ENCODE measurements at places on chromosomes 6 and 20.
A peak's percentile ranks its signal among the peaks of the same experiment; 100 is the strongest.

- DNase-seq, result no peak
Measured at GRCh38 chr6:13217206-13217905, 111.0 kb downstream of the TBC1D7 start.

DNA sequence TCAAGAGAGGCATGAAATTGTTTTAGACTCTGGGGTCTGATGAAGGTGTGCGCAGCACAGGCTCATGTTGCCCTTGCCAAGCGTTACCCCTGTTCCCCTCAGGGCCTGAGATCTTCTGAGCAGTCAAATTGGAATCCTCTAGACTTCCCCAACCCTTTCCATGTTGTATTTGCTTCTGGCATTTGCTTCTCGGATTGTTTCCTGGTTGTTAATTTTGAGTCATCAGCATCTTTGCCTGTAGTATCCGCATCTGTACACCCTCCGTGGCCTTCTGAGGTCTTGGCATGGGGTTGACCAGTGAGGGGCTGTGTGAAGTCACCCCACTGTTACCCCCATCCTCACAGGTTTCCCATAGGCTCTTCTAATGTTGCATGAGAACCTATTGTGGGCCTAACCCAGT is 40.9 kb downstream of the SLC24A3 start:
- no peak for DNase-seq

DNA sequence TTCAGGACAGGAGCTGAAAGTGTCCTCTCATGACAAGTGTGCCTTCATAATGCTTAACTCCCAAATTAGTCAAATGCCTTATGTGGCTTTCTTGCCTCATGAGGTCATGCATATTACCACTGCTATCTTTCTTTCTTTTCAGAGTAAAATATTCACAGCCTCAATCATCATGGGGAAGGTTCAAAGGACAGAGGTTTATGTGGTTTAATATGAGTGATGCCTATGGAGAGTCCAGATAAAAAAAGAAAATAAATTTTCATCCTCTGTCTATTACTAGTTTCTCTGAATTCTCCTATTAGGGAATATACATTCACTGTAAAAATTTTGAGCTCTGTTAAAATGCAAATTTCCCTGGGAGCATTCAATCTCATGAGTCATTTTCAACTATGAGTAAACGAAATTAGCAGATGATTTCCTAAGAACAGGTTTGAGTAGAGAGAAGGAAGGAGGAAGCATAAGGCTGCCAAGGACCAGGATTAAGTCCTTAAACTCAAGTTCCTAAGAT is 396.9 kb upstream of the ADGRB3 start:
- no peak for DNase-seq

- DNase-seq, result no peak
Measured at GRCh38 chr20:63023936-63024571, 17.3 kb upstream of the BHLHE23 start.

DNA sequence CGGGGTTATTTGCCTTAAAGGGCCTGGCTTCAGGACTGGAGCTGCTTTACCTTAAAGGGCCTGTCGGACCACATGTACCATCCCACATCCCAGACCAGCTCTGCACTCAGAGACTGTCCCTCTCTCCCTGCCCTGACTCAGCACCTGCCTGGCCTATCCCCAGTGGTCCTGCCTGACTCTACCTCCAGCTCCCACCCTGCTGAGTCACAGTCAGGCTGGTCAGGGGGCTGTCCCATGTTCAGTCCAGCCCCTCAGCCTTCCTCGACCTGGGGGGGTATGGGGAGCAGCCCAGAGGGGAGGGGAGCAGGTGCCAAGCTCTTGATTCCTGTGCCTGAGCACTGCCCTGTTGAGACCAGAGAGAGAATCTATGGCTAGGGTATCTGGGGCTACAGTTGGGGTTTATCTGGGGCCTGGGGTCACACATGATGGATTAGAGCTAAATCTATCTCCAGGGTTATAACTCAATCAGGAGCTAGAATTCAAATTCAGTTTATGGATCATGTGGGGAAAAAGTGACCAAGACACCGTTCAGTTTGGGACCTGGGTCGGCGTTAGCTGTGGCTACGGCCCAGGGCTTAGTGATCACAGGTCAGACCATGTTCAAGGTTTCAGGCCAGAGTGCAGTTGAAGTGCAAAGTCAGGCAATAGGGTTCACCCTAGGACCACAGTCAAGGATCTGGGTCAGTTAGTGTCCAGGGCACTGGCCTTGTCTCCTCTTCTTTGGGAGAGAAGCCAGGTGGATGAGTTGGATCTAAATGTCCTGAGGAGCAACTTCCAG is 9.4 kb upstream of the TRIB3 start:
- no peak for DNase-seq

DNA sequence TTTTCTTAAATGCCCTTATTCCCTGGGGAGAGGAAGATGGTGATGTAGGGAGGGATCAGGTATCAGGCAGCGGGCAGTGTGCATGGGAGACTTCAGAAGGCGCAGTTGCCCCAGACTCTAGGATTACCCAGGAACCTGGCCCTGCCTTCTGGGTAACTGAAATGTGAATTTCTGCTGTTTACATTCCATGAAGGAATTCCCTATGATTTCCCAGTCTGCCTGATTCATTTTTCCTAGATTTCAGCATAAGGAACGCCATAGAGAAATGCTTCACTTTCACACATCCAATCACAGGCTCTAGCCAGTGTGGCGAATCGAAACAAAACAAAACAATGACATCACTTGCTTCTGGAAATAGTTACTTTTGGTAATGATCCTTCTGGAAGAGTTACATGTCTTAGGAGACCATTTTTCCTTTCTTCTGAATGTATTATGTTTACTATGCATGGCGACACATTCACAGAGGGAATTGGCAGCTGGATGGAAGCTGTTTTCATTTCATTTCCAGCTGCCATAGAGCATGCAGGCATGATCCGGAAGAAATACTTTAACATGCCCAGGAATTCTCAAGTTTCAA is 33.3 kb downstream of the LRP11 start:
- peak; percentile 43 for DNase-seq

DNA sequence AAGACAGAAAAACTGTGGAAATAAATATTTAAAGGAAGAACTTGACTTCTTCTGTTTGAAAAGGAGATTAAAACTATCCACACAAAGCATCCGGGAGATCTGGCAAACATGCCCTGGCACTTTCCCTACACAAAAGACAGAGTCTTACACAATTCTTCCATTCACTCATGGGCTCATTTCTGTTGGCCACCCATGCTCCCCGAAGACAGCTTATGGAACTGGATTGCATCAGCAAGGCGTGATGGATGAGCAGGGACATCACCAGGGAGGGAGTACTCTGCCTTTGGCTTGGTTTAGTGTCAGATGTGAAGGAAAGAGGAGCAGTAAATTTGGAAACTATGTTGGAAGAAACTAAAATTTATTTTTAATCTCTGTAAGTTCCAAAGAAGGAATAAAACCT is 379.3 kb downstream of the CD109 start:
- no peak for DNase-seq

DNA sequence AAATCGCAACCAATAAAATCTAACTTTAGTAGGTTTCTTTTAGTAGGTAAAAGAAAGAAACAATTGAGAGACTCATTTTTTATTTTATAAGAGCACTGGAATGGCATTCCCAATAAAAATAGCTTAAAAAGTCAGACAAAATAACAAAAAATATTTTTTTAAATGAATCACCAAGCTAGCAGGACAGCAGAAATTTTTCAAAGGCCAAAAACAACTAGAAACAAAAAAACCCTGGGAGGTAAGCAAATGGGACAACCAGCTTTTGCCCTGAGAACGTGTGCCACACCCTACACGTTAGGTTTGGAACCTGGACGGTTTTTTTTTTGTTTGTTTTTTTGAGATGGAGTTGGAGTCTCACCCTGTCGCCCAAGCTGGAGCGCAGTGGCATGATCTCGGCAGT is 19.6 kb downstream of the GPLD1 start:
- no peak for DNase-seq

DNA sequence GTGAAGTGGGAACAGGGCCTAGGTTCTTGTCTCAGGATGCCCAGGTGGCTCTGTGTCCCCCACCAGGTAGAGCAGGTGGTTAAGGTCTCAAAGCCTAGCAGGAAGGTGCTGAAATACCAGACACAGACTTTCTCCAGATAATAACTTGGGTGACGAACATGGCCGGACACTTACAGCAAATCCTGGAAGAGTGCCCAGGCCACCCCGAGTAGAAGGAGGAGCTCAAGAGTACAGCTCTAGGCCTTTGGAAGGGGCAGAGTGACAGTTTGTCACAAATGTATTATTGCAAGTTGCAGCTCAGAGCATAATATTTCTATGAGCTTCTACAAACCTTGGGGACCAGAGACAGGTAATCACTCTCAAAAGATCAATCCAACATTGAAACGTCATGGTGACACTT is 251.6 kb upstream of the SOX4 start:
- no peak for DNase-seq

GRCh38 chr20:5526516-5526915 is 209.8 kb upstream of the PROKR2 start:
- DNase-seq, result no peak

DNA sequence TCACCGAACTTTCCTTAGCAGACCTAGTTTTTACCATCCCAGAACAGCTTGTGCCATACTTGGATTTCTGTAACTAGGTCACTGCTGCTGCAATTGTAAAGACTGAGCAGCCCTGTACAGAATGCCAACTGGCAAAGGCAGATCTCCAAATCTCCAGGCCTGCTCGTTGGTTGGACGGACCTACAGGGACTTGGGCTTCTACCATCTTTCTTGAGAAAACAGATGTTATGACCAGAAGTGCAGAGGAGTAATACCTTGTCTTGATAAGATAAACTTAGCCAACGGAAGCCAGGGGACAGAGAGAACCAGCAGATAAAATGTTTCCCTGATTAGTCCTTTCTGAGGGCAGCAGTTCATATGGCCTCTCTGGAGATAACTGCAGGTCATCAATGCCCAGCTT is 304.1 kb downstream of the RFPL4B start:
- peak; percentile 60 for DNase-seq

DNA sequence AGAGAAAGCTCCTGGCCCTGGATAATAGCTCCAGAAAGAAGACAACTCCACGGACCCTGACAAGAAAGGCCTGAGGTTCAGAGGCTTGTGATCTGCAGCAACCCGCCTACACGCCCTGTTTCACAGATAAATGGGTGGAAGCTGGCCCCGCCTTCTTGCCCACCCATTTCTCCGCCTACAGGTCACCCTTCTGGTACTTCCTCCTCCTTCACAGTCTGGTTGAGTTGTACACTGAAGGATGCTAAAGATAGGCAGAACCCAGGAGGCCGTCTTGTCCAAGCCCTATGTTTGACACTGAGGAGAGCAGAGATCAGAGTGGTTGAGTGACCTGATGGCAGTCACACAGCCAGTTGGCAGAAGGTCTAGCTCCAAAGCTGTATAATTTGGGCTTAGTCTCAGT is 34.2 kb upstream of the MDGA1 start:
- DNase-seq, result no peak

DNA sequence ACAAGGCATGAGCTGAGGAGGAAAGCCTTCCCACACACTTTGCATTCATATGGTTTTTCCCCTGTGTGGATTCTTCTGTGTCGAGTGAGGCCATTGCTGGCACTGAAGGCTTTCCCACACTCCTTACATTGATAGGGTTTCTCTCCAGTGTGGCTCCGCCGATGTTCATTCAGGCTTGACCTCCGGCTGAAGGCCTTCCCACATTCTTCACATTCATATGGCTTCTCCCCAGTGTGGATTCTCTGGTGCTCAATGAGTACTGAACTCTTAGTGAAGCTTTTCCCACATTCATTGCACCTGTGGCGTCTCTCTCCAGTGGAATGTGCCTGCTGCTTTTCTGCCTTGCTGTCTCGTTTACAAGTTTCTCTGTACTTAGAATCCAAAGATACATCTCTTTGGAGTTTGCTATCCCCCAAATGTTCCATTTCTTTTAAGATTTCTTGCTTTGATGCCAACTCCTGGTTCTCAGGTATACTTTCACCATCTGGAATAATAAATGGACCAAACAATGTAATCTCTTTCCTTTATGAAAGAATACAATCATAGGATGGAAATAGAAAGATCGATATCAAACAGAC is 9.5 kb downstream of the ZSCAN31 start:
- no peak for DNase-seq

DNA sequence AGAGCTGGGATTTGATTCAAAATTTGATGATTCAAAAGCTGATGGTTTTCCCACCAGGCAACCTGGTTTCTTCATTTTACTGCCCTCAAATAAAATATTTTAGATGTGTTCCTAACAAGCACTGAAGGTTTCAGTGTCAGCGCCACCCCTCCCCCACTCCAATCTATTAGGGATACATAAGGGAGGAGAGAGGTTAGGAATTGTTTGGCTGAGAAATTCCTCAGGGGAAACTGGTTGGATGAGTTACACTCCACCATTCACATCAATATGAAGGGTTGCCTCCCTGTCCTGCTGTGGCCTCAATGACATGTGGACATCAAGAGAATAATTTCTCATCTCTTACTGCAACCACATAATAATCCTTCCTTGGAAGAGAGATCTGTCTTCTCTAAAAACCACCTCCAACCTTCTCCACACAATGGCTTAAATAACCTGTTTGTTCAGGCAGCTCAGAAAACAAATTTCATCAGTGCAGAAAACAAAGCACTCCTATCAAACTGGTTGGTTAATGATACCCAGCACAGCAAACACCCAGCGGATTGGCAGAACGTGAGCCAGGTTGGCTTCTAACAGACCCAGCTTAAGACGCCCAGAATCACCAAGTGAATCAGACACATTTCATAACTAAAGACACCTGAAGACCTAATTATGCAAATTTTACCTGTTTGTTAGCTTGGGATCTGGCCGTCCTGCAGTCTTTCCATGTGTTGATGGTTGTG is 136.0 kb upstream of the SGK1 start:
- no peak for DNase-seq

- peak; percentile 49 for DNase-seq
Measured at GRCh38 chr6:119742188-119742803, 392.7 kb upstream of the MAN1A1 start.

- no peak for DNase-seq
Measured at GRCh38 chr20:48763216-48763914, 64.4 kb downstream of the PREX1 start.

DNA sequence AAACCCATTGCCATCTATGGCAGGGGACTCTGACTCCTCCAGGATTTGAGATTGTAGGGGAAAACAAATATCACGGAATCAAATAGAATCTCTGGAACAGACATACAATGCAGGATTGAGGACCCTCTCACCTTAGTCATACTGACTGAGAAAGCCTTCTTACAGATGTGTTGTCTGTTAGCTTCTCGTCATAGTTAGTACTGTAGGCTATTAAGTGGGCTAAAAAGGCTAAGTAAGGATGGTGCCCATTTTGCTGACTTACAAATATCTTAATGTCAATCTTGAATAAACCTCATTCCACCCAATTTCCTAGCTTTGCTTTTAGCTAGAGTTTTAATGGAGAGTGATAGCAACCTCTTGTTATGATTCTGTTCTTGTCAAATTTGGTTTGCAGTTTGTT is 352.4 kb downstream of the QKI start:
- no peak for DNase-seq

- DNase-seq, result no peak
Measured at GRCh38 chr6:70312165-70312745, 9.4 kb upstream of the COL9A1 start.

Measured in midbrain (tissue), 1 donor.